Umbilical cord (tissue), 2 donors: ENCODE measurements at places on chromosomes 5 and 9.

GRCh38 chr5:157520911-157521703 is 54.5 kb downstream of the ADAM19 start:
- DNase-seq: no peak

GRCh38 chr9:124660341-124660801 is 110.7 kb downstream of the NR6A1 start:
- peak; percentile 72 for DNase-seq

DNA sequence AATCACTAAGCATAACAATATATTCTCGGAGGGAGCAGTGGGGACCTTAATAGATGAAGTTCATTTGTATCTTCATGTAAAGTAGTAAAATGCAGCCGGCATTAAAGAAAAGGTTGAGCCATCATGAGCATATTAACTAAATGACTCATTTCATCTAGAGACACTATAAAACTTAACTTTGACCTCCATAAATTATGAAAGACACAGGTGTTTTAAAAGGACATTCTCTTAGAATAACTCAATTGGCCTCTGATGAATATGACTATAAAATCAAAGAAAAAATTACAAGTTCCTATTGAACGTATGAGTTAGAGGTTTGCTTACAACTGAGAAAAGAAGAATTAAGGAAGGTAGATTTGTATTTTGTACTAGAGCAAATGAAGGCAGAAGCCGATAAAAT is 220.3 kb downstream of the SEMA5A start:
- DNase-seq: no peak

DNA sequence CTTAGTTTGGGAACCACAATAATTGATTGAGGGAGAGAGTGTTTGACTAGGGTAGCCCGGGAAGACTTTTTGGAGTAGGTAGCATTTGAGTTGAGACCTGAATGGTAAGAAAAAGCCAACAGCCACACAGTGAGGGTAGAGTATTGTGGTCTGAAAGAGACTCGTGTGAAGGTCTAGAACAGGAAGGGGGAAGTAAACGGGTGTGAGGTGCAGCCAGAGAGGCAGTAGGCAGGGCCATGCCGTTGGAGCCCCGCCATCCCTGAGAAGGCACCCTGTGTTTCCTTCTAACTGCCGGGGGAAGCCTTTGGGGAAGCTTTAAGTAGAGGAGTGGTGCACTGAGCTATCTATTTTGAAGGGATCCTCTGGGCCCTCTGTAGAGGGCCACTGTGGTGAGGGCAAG is 3.5 kb upstream of the F2RL2 start:
- DNase-seq: no peak

DNA sequence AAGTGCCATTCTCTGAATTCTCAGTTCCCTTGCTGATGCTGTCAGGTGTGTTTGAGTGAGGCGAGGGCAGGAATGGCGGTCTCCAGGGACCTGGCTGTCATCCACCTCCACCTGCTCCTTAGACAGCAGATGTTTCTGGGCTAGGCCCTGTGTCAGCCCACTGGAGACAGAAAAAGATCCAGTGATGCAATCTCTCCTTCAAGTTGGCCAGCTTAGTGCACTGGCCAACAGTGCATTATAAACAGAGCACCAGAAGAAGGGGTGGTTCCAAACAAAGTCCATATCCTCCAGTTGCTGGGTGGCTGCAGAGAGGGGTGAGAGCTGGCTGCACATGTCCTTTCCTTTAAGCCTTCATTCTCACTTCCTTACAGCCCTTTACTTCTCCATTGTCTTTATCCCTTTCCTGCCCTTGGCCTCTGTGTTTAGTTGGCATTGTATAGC is 26.5 kb downstream of the NANS start:
- DNase-seq: no peak
